Activated CD4-positive, alpha-beta T cell treated with anti-CD3 and anti-CD28 coated beads, Interleukin-2, amount 50 U/mL, for 1 hour (primary cell): ENCODE measurements at places on chromosomes 16 and 17.

GRCh38 chr16:85114909-85115567, 2.8 kb upstream of the CIBAR2 start:
- peak; percentile 77 for DNase-seq

GRCh38 chr16:69775563-69775962, 13.4 kb downstream of the WWP2 start:
- DNase-seq, result no peak

- DNase-seq, result no peak
Measured at GRCh38 chr17:82234211-82235055, 5.6 kb downstream of the SLC16A3 start.

GRCh38 chr17:18992454-18993130, 12.0 kb downstream of the FAM83G start:
- no peak for DNase-seq

GRCh38 chr16:85601730-85602401, 11.3 kb upstream of the GSE1 start:
- DNase-seq, result no peak

DNA sequence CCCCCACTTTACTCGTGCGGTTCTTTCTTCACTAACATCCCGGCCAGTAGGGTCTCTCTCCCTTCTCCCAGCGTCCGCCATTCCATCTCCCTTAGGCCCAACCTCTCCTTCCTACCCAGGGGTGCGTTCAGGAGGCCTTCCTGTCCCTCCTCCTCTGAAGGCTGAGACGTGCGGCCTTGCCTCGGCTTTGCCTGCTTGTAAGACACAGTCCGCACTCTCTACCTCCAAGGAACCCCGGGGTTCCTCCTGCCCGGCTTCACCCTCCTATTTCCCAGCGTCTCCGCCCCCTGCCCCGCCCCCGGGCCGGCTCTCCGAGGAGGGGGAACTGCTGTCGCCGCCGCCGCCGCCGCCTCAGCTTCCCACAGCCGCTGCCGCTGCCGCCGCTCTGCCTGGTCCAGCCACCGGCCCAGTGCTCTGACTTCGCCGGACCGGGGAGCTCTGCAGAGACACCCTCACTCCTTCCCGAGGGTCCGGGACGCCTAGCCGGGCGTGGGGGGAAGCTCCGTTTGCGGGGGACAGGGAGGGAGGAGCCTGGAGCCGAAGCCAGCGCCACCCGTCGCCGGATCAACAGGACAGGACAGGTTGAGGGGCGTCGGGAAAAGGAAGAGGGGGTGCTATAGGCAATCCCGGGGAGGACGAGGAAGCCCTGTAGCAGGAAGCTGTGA, 1.2 kb upstream of the FGF11 start:
- peak; percentile 57 for DNase-seq

DNA sequence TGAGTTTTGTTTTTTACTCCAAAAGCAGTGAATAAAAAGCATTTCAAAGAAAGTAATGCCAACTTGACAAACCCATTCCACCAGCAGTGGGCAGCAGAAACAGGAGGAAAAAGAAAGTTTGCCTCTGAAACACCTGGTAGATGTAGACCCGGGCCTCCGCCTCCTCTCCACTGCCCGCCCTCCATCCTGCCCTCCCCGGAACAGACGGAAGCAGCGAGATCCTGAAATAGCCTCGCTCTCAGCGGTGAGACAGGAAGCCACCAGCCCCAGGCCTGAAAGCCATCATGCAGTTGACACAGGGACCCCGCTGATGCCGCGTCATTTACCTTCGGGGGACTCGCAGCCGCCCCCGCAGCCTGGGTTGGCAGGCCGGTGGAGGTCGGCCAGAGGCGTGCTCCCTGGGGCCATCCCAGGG, 67.8 kb downstream of the C16orf78 start:
- peak; percentile 66 for DNase-seq

DNA sequence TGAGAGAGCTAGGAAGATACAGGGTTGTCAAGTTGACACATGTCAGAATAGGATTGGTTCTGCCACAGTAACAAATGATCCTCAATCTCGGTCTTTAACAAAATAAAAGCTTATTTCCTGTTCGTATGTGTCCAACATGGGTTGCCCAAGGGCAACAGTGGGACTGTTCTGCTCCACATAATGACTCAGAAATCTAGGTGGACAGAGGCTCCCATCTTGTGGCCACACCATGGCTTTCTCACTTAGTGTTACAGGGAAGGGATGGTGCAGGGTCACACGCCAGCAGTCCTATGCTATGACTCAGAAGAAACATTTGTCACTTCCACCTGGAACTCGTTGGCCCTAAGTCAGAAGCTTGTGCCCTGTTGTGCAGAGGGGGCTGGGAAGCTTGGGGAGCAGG, 364.9 kb downstream of the SNX29 start:
- no peak for DNase-seq

DNA sequence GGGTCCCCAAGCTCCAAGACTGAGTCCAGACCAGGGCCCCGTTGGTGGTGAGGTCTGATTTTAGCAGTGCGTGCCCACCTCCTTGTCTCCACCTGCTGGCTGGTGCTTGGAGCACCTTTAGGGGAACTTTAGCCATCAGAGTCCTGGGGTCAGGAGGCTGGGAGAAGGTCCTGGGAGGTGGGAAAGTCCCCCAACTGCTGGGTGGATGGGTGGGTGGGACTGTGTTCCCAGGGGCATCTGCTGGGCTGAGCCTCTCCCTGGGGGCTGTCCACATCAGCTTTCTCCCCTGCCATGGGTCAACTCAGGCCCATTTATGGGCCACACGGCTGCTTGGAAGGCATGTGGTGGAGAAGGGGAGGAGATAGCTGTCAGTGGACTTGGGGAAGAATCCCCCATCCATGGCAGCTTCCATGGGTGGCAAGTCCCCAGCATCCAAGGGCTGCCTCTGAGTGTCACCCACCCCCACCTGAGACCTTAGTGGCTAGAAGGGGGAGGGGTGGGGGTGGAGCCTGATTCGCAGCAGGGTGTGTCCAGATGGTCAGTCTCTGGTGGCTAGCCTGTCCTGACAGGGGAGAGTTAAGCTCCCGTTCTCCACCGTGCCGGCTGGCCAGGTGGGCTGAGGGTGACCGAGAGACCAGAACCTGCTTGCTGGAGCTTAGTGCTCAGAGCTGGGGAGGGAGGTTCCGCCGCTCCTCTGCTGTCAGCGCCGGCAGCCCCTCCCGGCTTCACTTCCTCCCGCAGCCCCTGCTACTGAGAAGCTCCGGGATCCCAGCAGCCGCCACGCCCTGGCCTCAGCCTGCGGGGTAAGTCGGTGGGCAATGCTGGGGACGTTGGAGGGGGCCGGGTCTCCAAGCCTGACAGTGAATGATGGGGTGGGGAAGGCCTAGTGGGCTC, at the start of gene TRPV2:
Gene TRPV2 (plus strand): TSS at position 541 of the 894 bp plus-strand sequence. CDS start 2,098 bp downstream, outside the sequence.
- peak; percentile 51 for DNase-seq

DNA sequence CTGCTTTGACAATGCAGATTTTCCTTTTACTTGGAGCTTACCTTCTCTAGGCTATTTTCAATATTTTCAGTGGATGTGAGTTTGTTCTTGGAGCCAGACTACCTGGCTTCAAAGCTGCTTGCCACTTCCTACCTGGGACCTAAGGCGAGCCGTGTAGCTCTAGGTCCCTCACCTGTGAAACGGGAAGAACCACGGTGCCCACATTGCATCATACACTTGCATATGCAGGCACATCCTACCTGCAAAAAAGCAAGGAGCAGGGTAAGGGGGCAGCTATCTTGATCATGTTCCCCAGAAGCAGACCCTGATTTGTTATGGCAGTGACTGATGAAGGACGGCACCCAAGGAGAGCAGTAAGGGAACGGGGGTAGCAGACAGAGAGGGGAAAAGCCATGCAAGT, 27.0 kb upstream of the MPRIP start:
- DNase-seq, result no peak

DNA sequence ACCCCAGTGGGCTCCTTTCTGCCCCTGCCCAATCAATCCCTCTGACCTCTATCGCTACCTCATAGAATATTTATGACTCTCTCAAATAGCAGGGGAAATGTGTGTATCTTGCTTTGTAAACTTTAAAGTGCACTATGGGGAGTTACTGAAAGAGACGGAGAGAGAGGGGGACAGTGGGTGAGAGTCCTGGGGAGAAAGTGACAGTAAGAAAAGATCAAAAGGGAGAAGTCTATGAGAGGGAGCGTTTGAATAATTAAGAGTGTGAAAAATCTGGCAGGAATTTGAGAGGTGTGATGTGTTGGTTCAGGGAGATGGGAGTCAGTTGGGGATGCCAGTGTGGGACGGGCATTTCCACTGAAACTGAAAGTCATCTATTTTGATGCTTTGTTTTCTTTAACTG, 32.6 kb downstream of the USP43 start:
- DNase-seq, result no peak

DNA sequence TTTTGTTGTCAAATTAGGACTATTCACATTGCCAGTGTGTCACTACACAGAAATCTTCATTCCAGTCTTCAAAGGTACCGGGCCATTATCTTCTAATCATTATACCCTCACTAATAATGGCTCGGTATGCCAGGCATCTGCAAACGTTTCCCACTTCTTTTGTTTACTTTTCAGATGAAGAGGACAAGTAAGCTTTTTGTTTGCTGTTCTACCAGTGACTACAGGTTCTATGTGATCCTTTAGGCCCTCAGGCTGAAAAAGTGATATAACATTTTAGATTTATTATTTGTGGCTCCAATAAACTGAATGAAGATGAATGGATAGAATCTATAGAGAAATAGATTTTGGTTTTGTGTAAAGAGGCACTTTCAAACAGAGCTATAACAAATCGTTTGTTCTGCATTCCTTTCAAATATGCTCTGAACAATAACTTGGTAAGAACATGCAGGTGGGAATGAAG, 403 bp upstream of the KRTAP3-1 start:
- no peak for DNase-seq

GRCh38 chr17:40366076-40366860, 1.7 kb upstream of the GJD3 start:
- no peak for DNase-seq

GRCh38 chr16:89174055-89174827, 2.7 kb downstream of the CDH15 start:
- no peak for DNase-seq

GRCh38 chr16:4414187-4414917, 2.0 kb downstream of the CORO7 start:
- DNase-seq, result peak; percentile 75

- no peak for DNase-seq
Measured at GRCh38 chr16:86995456-86995855, 321.7 kb downstream of the C16orf95 start.

DNA sequence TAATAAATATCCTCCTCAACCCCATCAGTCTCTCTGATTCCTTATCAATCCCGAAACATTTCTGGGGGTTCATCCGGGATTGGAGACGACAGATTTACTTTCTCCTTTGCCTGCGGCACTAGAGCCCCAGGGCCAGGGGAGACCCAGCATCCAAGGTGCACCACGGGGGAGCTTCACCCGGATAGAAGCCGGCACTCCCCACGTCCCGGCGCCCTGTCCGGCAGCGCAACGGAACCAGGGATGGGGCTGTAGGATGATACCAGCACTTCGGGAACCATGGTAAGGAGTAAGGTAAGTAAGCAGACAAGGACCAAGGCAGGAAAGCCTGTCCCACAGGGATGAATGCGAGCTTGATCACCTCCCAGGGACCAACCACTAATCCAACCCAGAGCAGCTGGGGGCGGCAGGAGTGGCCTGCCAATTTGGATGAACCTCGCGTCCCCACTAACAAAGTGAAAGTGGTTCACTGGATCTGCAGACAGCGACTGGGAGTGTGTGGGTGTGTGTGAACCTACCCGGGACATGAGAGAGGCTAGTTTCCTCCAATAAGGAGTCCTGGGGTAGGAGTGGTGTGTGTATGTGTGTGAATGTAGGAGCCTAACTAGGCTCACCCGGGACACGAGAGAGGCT, 11.9 kb downstream of the POLR3K start:
- DNase-seq, result no peak

- DNase-seq, result no peak
Measured at GRCh38 chr17:34850964-34851363, 110.3 kb downstream of the CCT6B start.

- DNase-seq, result no peak
Measured at GRCh38 chr17:2028234-2028614, 1.7 kb upstream of the DPH1 start.

DNA sequence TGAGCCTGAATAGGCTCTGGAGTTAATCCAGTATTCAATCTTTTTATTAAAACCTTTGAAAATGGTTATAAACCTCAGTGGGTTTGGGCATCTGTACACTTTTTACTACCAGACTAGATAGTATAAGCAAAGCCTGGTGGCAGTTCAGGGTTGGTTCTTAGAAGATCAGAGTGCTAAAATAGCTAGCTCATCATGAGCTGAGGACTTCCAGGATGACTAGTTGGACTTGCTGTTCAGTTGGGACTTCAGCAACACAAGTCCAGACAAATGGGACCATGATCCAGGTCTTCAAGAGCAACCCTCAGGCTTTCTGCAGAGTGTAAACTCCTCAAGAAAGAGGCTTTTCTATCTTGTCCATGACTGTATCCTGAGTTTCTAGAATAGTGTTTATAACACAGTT, 1.2 kb upstream of the ZNF19 start:
- no peak for DNase-seq

- no peak for DNase-seq
Measured at GRCh38 chr17:67379251-67379630, 2.2 kb downstream of the PITPNC1 start.

GRCh38 chr17:13728781-13729180, 127.1 kb upstream of the HS3ST3A1 start:
- DNase-seq, result no peak

DNA sequence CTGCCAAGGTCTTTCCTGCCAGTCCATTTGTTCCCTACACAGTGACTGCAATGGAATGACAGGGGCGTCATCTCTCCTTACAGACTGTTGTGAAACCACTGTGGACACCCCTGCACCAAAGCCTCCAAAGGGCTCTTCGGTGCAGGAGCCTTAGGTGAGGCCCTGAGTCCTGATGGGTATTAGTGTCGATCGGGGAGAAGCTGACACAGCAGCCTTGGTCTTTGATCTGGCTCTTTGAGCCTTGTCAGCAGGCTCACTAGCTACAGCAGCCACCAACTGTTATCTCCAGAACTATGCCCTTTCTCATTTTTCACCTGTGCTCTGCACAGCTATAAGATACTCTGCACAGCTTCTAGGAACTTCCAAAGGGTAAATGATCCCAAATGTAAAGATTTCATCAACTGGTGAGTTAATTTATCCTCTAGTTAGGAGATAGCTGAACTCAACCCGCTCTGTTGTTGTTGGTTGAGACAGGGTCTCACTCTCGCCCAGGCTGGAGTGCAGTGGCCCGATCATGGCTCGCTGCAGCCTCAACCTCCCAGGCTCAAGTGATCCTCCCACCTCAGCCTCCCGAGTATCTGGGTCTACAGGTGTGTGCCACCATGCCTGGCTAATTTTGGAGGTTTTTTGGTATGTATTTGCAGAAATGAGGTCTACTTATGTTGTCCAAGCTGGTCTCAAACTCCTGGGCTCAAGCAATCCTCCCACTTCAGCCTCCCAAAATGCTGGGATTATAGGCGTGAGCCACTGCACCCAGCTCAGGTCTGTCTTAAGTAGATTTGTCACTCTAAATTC, 19.7 kb downstream of the G6PC1 start:
- DNase-seq, result no peak

GRCh38 chr17:48048384-48049126, 396 bp downstream of the NFE2L1 start:
- no peak for DNase-seq

GRCh38 chr17:10292057-10292937, 80.5 kb downstream of the MYH13 start:
- DNase-seq, result no peak
